ENCODE measurements at places on chromosomes 4 and X.

GRCh38 chrX:150871341-150871811 is 27.1 kb downstream of the CD99L2 start:
- DNase-seq: no peak

GRCh38 chr4:25351777-25352416 is 25.2 kb upstream of the ANAPC4 start:
- DNase-seq: no peak

GRCh38 chr4:156238171-156238570 is 284.5 kb upstream of the CTSO start:
- DNase-seq: no peak

- DNase-seq: no peak
Observed at GRCh38 chr4:139547979-139548378, 8.0 kb downstream of the SETD7 start.

DNA sequence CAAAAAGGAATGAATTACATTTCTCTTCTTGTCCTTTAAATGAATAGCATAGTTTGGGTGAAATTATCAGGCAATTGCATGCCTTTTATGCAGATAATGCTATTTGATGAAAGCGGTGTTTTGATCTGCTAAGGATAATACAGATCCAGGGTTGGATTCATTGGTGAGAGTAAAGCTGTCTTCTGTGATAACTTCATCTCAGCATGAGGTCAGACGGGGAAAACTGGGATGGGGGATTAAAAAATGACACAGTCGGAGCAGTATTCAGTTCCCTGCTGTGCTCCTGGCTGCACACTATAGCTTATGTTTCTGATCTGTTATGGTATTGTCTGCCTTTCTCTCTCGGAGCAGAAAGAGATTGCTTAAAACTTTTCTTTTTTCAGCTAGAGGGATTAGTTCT is 105.9 kb upstream of the TENM3 start:
- no peak for DNase-seq

GRCh38 chrX:103927030-103927429 is 35.4 kb upstream of the TMSB15B start:
- DNase-seq: no peak
